Gastroesophageal sphincter (tissue), 4 donors: ENCODE measurements at places on chromosomes 5 and 9.
A peak's percentile ranks its signal among the peaks of the same experiment; 100 is the strongest.

GRCh38 chr5:113450929-113451328, 16.1 kb upstream of the TSSK1B start:
- ATAC-seq: no peak

- peak; percentile 7 for ATAC-seq
These were observed 305.4 kb upstream of the MSX2 start for GRCh38 chr5:174418809-174419539.

DNA sequence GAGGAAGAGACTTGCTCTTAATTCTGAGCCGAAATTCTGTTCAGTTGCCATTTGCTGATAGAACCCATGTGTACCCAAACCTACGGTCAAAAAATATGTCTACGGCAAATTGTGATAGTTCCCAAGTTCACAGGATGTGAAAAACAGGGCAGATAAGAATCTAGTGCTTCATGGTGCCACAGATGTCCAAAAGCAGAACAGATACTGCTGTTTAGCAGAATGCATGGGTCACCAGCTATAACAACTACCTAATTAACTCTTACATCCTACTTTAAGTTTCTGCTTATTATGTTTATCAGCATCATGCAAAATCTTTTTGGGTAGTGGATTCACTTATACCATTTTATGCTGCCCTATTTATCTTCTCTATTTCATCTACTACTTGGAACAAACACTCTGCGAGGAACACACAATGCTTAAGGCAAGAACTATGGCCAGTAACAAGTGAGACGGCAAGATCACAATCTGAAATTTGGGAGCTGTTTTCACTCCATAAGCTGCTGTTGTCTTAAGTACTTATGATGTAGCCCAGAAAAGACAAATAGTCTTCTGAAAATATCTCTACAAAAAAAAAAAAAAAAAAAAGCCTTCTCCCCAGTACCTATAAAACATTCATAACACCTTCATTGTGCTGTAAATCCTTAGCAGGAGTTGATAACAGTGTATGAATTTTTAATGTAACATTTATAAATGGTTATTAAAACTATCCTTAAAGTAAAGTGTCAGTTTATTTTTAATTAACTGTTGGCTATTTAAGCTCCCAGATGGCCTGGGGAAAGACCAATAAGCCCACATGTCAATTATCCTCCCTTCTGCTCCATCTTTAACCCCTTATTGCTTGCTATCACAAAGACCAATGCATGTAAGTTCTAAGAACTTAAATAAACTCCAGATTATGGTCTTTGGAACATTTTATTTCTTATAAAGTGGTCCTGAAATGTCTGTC, 232.3 kb downstream of the TLR4 start:
- ATAC-seq: no peak

GRCh38 chr9:137866226-137867141, 11.1 kb upstream of the CACNA1B start:
- no peak for ATAC-seq

DNA sequence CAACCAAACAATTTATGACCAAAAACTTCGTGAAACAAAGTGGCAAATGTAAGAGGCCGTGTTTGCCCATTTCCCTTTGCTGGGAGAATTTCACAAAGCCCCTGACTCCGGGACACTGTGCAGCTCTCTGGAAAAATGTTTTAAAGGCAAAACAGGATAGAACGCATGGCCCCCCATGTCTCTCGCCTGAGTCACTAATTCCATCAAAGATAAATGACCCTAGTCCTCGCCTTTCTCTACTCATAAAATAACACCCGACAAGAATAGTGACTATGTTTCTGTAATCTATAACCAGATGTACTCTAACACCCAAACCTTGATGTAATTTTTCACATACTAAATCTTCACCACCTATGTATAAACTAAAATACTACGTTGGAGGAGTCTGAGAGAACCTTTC, 55.7 kb upstream of the SAP30L start:
- no peak for ATAC-seq

DNA sequence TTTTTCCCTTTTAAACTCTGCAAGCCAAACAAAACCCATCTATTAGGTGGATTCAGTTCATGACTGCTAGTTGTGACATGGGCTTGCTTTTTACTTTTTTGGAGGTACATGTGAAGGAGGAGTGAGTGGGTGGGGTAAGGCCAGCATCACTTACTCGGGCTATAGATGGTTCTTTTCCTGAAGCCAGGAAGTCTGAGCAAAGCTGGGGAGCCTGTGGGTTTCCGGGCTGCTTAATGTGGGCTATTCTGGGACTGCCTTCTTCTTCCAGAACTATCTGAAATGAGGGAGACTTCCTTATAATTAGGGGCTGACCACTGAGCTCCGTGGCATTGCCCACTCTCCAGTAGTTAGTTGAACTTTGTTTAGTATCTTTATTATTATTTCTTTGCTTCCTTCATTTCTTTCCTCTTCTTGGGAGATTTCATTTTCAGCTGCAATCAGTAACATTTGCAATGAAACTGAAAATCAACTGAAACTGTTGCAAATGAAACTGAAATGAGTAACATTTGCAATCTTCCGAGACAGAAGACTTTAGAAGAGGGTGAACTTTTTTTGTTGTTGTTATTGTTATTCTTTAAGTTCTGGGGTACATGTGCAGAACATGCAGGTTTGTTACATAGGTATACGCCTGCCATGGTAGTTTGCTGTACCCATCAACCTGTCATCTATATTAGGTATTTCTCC, 204.9 kb downstream of the LRRC70 start:
- ATAC-seq: no peak

DNA sequence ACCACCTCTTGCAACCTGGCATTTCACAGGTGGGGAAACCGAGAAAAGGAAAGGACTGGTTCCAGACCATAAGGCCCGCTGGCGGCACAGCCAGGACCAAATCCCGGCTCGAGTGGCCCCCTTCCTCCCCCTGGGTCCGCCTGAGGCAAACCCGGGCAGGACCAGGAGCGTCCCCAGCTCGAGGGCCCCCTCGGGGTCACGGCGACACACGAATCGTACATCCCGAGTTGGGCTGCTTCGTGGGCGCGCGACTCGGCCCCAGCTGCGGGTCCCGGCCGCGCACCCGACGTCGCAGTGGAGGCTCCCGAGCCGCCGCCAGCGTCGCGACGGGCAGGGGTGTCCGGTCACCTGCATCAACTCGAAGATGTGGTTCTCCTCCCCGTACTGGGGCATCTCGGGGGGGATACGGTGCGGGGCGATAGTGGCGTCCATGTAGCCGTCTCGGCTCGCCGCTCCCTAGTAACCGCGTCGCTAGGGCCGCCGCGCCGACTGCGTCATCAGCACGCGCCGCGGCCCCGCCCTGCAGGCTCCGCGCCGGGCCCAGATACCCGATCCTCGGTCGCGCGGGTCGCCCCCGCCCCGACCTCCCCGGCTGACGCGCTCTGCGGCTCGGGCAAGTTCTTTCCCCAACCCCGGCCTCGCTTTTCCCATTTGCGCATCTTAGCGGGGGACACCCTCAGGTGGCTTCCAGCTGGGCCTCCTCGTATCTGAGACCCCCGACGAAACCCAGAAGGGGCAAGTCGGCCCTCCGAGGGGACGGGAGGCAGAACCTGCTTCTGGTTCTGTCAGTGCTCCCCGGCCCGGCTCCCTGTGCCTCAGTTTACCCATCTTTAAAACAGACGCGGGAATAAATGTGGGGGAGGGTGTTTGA, at the start of gene AK8:
AK8 (minus strand) TSS at position 461 of the 871 bp plus-strand sequence; CDS start at position 432, 29 bp downstream.
- peak; percentile 85 for ATAC-seq

- no peak for ATAC-seq
These were observed 145.1 kb downstream of the GCNT1 start for GRCh38 chr9:76603931-76604570.

DNA sequence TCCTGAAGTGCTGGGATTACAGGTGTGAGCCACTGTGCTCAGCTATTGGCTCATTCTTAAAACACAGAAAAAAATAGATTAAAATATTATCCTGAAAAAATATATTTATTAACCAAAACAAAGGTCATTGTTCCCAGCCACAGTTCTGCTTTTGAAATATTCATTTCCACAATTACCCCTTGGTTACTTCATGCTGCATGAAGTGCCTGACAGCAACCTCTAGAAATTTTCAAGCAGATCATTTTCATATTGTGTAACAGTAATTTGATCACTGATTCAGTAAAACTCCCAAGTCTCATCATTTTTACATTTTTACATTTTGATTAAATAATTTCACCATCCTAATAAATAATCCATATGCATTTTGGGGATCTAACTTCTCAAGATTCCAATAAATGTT, 18.8 kb upstream of the GNAQ start:
- ATAC-seq: no peak

DNA sequence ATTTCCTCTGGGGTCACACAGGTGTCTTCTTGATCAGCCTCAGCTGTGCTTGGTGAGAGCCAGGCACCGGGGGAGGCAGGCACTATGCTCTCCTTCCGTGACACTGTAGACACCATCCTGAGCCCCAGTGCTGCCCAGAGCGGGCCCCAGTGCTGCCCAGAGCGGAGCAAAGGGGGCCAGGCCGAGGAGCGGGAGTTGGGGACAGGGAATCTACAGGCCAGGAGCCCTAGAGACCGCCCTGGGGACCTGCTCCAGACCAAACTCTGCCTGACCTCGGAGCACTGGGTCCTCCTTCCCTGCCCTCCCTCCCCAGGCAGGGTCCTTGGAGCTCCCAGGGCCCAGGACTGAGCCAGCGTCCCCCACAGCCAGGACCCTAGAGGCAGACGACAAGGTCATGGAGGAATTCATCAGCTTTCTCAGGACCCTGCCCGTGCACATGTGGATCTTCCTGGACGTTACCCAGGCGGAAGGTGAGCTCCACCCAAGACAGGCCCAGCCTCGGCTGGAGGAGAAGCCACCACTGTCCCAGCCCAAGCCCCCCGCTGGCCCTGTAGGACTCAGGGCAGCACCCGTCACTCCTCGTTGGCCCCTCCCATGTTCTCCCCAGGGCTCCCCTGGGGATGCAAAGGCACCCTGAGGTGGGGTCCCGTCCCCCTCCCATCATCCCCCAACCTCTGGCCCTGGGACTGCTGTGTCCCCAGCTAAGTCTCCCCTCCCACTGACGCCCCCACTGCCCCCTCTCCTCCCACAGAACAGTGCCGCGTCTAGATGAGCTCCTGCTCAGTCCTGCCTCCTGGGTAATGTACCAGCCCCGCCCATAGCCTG, 30.2 kb downstream of the PAEP start:
- no peak for ATAC-seq

- ATAC-seq: no peak
These were observed 611.2 kb downstream of the NR2F1-AS1 start for GRCh38 chr5:92969781-92970237.

- ATAC-seq: no peak
These were observed 100.3 kb downstream of the PCSK1 start for GRCh38 chr5:96332535-96333366.

GRCh38 chr5:39652036-39652435, 227.3 kb upstream of the DAB2 start:
- ATAC-seq: no peak

DNA sequence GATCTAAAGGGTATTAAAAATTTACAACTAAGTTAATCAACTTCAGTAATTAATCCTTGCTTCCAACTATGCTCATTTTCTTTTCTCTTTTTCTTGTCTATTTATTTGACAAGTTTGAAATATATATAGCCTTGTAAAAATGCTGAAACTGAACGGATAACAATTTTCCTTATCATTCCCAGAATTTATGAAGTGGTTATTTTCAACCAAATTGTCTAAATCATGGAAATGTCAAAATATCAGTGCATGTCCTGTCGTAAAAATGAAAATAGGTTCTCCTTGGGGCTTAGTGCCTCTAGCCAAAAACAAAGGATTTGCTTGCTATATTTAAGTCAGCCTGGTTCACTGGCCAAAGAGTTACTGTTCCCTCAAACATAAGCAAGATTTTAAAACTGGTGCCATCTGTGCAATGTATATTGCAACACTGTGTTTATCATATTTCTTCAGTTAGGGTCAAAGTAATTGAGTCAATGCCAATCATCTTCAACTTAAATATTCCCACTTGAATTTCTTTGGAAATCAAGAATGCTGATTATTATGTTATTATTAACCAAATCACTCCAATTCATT, 798.3 kb downstream of the MAT2B start:
- no peak for ATAC-seq
